ENCODE measurements at places on chromosomes 13 and 19. TPM values are rescaled to one million over a fixed set of nuclear protein-coding genes. Genes with fewer than 3 reads are reported as not detected.

Gene ITGBL1
- total RNA-seq: not detected

Gene EPS8L1
- total RNA-seq: 17.5 TPM

Gene GZMM
- total RNA-seq: not detected

Gene SEMA6B
- total RNA-seq: 82.3 TPM

Gene RYR1
- total RNA-seq: 2.2 TPM

GRCh38 chr13:23450340-23451046 is 17.0 kb upstream of the SACS start:
- DNase-seq: no peak

DNA sequence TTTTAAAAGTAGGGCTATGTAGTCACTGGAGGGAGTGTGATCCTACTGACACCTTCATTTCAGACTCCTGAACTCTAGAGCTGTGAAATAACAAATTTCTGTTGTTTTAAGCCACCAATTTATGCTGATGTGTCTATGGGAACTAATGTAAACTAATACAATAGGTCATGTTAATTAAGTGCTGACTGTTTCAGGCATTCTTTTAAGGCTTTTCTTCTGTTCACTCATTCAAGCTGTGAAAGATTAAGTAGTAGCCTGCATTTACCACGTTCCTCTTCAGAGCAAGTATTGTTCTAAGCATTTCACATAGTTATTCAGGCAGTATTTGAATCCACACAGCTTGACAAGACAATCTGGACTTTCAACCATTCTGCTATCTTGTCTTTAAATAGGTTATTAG is 1135.0 kb downstream of the SLITRK1 start:
- peak; percentile 78 for DNase-seq

DNA sequence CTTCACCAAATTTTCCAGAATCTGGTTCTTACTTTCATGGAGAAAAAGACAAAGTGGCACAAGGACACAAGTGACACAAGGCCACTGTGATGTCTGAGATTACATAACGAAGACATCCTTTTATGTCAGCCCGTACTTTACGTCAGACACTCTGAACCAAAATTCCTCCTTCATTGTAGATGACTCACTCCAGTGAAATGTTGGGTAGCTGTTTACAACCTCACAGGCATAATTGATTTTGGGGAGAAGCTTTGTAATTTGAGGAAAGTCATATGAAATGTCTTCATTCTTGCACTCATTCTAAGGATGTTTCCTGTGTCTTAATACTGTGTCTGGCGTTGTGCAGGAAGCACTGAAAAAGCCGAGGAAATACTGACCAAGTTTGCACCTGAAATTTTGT is 20.0 kb upstream of the LGALS14 start:
- DNase-seq: no peak

DNA sequence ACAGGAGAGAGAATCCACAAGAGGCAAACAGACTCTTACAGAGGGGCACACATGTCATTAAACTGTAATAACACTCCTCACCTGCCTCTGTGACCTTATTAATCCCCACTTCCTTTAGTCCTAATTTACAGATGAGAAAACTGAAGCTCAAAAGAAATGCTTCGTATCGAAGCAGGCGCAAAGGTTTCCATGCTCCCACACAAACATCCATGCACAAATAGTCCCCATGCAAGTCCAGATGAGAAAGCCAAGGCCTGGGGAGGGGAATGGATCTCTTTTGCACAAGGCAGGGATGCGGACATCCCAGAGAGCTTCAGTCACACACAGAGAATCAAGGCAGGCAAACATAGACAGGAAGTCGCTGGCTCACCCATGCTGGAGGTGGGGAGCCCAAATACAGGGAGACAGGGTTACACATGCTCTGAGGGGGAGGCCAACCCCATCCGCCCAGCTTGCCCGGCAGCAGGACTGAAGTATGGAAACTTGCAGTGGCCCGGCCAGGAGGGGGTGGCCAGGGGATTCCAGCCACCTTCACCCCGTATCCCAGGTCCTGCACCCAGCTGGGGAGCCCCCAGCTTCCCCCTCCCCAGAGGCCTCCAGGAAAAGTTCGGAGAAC is 468 bp downstream of the S1PR5 start:
- DNase-seq: no peak

GRCh38 chr13:89684896-89685295 is 1662.6 kb upstream of the MIR17HG start:
- DNase-seq: no peak

DNA sequence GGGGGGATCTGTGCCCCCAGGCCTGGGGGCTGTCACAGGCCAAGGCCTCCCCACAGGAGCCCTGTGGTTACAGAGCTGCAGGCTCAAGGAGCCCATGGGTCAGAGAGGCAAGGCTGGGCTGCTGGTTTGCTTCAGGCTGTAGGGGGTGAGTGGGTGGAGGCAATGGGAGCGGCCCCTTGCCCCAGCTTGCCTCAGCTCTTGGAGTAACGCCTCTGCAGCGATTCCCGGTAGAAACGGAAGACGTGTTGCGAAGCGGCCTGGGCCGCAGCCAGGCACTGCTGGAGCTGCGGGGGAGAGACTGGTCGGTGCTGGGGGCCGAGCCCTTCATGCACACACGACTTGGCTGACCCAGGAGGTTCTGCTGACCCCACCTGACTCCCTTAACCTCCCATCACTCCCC is 10.1 kb downstream of the TMEM91 start:
- DNase-seq: no peak

DNA sequence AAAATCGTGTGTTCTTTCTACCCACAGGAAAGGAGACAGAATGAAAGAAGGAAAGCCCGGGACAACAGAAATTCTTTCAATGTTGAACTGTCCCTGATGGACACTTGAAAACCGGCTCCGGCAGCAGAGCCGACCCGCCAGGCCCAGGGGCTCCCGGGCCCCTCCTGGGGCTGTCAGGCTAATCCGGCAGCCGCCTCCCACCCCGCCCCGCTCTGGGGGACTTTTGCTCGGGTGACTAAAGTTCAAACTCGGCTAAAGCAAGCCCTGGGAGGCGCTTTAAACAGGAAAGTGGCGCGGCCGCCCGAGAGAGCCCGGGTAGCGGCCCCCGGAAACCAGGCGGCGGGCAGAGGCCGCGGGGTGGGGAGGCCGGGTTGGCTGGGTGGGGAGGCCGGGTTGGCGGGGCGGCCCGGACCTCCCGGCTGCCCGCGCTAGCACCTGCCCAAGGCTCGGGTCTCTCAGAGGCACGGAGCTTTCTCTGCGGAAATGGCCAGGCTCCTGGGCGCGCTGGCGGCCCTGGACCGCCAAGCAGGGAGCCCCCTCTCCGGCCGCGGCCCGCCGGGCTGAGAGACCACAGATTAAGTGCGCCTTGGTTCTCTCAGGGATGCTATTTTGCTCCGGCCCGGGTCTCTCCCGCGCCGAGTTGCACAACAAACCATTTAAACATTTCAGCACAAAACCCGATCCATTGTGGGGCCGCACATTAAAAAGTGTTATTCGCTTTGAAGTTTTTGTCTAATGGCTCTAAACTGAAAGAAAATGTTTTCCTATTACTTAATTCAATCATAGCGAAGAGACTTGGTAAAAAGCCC is 2.6 kb upstream of the GSX1 start:
- DNase-seq: peak; percentile 70

DNA sequence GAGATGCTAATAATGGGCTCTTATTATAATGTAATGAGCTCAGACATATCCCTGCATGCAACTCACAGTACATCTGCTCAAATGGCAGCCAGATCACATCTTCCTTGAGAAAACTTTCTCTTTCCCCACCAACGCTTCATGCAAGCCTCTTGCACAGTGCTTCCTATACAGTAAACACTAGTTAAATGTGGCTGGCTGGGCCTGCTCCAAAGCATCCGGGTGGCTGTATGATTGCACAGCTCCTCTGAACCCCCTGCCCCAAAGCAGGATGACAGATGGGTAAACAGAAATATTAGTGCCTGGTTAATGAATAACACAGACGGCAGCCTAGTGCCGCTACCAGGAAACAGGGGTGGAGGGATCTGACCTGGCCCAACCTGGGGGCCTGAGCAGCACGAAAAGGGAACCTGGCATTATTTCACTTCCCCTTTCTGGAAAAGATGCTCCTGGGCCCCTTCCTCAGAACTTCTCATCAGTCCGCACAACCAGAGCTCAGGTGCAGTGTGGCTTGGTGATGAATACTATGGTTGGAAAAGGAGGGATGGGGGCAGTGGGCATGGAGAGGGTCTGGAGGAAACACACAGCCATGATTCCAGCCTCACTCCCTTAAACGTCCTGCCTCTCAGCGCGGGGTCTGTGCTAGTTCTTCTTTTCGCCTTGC is 10.8 kb downstream of the FFAR2 start:
- no peak for DNase-seq

- no peak for DNase-seq
These were observed 6.6 kb downstream of the FZR1 start for GRCh38 chr19:3512562-3513228.

DNA sequence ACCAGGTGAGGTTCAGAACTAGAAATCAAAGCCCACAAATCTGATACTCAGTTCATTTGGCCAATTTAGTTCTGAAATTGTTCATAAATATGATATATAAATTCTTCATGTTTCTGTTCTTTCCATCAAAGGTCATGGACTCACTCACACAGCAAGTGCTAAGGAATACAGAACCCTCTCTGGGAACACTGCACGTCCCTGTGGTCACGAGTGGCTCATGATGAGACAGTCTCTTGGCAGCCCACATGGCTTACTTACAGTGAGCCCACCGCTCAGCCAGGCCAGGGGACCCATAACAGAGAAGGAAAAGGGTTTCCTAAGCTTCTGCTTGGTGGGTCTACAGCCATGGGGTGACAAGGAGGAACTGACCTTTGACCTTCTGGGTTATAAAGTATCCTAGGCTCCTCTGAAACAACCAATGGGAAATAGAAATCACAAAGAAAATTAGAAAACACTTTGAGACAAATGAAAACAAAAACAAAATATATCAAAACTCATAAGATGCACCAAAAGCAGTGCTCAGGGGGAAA is 67.4 kb downstream of the CDADC1 start:
- no peak for DNase-seq

- DNase-seq: no peak
These were observed 41.1 kb downstream of the ARHGAP35 start for GRCh38 chr19:46901701-46902401.

- DNase-seq: no peak
These were observed 22.4 kb upstream of the IGFL4 start for GRCh38 chr19:46063201-46063600.

GRCh38 chr19:55273978-55274707 is 5.8 kb downstream of the HSPBP1 start:
- DNase-seq: no peak

- DNase-seq: no peak
These were observed 155.5 kb downstream of the FGF9 start for GRCh38 chr13:21826214-21827015.

- peak; percentile 92 for DNase-seq
These were observed at the start of gene BRSK1 for GRCh38 chr19:55283548-55284377. BRSK1 (plus strand) TSS chr19:55283997; CDS start chr19:55284443, 446 bp downstream.

- peak; percentile 90 for DNase-seq
These were observed 920 bp upstream of the UBE2L5 start for GRCh38 chr13:30421093-30422053.

DNA sequence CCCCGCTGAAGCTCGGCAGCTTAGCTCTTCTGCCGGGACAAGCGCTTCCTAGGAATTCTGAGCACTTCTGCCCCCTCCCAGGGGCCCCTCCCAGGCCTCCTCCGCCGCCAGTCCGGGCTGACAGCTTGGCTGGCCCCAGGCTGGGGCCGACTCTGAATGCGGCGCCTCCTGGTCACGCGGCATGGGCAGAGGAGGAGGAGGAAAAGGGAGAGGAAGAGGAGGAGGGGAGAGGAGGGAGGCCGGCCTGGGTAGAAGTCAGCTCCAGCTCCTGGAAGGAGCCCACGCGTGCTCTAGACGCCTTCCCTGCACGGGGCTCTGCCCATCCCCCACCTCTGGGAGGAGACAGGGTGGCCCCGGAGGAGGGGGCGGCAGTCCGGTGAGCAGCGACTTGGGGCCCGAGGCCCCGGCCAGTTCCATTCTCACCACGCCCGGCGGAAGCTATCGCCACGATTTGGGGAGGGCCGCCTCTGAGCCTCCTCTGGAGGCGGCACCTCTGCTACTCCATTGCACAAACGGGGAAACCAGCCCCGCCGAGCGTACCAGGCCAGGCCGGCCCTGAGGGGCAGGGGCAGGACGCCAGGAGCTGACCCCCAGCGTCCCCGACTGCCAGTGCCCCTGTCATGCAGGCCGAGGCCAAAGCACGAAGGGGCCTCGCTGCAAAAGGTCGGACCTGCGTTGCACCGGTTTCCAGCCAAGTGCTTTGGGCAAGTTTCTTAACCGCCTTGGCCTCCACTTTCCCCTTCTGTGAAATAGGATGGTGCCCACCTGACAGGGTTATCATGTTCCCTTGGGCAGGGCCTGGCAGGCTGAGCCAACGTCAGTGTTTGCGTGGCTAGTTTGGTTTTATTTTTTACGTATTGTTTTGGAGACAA is 31.6 kb downstream of the CCNE1 start:
- peak; percentile 66 for DNase-seq

DNA sequence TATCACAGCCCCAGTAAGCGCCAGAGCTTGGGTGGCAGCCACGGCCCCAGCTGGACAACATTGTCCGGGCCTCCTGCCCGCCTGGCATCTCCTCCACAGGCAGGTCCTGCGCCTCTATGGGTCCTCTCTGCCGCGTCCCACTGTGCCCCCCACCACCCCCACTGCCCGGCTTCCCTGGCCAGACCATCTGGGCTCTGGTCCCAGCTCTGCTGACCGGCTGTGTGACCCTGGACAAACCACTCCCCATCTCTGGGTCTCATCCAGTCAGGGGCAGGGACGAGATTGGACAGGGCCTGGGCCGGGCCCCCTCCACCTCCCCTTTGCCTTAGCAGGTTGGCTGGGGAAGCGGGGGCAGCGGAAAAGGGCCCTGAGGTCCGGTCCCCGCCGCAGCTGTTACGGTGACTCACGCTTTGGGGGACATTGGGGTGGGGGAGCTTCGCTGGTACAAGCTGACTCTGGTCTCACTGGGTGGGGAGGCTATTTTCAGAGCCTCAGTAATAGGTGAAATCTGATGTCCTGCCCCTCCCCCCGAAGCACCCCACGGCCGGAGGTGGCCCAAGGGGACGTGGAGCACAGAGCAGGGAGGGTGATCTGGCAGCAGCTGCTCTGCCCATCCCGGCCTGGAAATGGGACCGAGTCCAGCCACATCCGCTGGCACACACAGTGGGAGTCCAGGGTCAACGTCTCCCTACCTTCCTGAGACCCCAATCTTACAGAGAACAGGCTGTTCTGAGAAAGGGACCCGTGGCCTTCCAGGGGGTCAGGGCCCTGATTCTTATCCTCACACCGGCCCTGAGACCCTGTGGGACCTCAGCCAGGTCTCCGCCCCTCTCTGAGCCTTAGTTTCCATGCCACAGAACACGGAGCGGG is 9.1 kb downstream of the NFIC start:
- no peak for DNase-seq

DNA sequence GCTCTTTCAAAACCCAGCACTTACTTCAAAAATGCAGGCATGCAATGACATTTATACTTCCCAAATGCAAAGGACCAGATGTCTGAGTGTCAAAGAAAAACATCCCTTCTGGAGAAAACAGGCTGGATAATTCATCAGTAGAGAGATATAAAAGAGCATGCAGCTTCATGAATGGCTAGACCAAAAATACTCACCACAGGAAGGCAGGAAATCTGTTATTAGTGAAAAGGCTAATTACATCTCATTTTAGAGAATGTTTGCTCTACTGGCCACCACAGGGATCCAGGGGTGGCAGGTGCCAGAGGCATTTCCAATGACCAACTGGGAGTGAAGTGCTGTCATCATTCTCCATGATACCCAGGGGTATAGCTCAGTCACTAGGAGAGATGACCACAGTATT is 106.5 kb downstream of the LHFPL6 start:
- DNase-seq: no peak
